ENCODE measurements at places on chromosomes 7 and 10.

GRCh38 chr7:95066737-95067530 is 159.5 kb downstream of the PPP1R9A start:
- DNase-seq: no peak

GRCh38 chr7:158315326-158315725 is 272.3 kb downstream of the PTPRN2 start:
- no peak for DNase-seq

GRCh38 chr7:132576721-132577085 is 433 bp upstream of the PLXNA4 start:
- no peak for DNase-seq

DNA sequence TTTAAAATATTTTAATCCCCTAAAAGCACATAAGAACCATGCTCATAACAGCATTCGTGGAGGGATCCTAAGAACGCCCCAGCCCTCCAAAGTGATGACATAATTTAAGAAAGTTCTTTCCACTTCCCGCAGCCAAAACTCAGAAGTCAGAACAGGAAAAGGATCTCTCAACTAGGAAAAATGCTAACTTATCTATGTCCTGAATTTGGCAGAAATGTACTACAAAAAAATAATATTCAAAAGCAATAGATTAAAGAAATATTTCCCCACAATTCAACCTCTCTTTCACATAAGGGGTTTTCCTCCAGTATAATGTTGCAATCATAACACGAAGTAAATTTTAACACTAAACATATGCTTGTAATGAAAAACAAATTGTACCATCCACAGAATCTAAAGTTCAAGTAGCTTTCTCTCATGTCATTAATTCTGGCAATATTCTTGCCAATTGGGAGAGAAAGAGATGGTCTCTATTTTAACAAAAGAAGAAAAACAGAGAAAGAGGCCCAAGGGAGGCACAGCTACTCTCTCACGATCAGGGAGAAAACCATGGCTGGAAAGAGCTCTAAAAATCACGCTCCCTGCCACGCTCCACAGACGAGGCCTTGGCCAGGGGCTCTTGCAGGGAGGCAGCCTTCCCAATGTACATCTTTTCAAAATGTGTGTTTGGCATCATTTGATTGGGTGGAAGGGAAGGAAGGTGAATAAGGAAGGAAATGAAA is 22.9 kb downstream of the ASB13 start:
- no peak for DNase-seq

- DNase-seq: no peak
Measured at GRCh38 chr7:47392241-47392759, 189.6 kb downstream of the TNS3 start.

DNA sequence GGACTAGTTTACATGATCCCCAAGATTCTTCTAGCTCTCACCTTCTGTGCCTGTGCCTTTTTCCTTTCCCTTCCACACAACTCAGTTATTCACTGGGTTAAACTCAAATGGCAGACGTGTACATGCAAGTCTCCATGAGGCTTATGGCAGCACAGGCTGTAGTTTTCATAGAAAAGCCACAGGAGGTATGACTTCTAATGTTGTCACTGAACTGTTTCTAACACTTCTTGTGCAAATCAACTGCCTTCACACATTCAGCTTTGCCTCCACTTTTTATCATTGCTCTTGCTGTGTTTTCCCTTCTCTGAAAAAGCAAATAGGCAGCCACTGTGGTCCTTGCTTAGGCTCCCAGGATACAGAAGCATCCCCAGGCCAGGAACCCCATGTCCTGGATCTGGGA is 5.3 kb upstream of the GIMAP5 start:
- no peak for DNase-seq

GRCh38 chr10:11162828-11163599 is 145.3 kb downstream of the CELF2 start:
- DNase-seq: no peak

DNA sequence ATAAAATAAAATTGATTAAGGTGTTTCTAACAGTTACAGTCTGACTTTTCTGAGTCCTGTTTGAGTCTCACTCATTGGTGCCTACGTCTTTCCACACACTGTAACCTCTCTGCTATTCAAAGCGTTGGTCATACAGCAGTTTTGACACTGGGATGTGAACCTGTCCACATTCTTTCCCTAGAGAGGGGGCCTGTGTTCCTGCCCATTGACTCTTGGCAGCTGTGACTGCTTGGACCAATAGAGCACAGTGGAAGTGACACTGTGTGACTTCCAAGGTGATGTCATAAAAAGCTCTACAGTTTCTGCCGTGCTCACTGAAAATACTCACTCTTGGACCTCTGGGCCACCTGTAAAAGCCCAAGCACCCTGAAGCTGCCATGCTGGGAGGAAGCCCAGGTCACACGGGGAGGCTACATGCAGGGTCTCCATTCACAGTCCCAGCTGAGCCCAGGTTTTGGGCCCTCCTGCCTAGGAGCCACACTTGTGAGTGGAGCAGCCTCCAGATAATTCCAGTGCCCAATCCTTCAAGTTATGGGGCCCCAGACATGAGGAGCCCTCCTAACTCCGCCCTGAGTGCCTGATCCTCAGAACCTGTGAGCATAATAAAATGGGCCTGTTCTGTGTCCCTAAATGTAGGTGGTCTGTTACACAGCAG is 704 bp upstream of the ANTXRL start:
- no peak for DNase-seq

- no peak for DNase-seq
Measured at GRCh38 chr7:52504561-52504960, 530.9 kb upstream of the POM121L12 start.

- no peak for DNase-seq
Measured at GRCh38 chr7:7148798-7149481, 33.4 kb upstream of the C1GALT1 start.

GRCh38 chr10:103548581-103549348 is 55.3 kb downstream of the NEURL1 start:
- no peak for DNase-seq

GRCh38 chr10:49408519-49409306 is 12.8 kb upstream of the DRGX start:
- DNase-seq: no peak

GRCh38 chr10:102962951-102963755 is 45.1 kb downstream of the CNNM2 start:
- DNase-seq: no peak

GRCh38 chr10:122173337-122173736 is 97.8 kb upstream of the BTBD16 start:
- DNase-seq: no peak

GRCh38 chr10:111117528-111118277 is 40.9 kb downstream of the ADRA2A start:
- DNase-seq: no peak

DNA sequence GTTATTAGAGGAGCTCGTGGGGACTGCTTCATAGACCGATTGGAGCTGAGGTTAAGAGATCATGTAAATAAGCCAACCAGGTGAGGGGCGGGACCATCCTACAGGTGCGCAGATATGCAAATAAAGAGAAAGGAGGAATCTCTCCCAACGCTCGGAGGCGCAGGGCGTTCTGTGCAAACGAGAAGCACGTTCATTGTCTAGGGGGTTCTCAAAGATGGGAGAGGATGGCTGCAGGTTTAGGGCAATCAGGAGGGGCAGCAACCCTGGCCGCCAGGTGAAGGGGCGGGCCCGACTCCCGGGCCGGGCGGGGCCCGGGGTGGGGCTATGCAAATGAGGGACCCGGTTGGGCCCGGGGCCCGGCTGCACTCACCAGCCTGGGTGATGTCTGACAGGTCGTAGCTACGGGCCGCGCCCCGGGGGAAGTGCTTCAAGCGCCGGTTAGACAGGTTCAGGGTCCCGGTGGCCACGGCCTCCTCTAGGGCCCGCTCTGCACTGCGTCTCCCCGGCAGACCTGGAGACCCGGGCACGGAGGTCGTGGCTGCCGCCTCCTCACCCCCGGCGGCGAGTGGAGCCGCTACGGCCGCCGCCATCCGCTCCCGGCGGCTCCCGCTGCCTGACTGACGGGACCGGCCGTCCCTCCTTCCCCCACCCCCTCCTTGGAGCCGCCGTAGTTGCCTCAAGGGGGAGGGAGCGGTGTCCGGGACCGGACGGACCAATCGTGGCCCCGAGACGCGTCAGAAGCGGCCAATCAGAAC is at the start of gene LRCH4:
TSS of gene LRCH4 (minus strand) at position 619 of the 755 bp plus-strand sequence. CDS start at position 590, 29 bp downstream.
- no peak for DNase-seq

DNA sequence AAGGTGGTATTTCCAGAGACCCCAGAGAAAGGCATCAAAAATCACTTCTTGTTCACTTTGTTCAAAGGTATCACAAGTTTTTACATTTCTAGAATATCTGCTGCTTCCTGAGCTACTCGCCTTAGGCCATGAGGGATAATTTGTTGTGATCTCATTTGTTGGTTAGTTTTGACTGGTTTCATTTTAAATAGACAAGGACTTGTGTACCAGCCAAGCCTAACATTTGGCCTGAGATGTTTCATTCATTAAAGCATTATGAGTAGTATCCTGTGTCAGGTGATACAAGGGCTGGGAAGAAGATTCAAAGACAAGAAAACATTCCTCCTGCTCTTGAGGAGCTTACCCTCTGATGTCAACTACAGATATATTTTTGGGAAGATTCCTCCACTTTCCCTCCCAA is 170.3 kb upstream of the FAM171A1 start:
- no peak for DNase-seq

GRCh38 chr7:37920305-37920848 is at the start of gene EPDR1:
TSS of gene EPDR1 (plus strand) at chr7:37920640. CDS start at chr7:37920940, 300 bp downstream.
- no peak for DNase-seq

DNA sequence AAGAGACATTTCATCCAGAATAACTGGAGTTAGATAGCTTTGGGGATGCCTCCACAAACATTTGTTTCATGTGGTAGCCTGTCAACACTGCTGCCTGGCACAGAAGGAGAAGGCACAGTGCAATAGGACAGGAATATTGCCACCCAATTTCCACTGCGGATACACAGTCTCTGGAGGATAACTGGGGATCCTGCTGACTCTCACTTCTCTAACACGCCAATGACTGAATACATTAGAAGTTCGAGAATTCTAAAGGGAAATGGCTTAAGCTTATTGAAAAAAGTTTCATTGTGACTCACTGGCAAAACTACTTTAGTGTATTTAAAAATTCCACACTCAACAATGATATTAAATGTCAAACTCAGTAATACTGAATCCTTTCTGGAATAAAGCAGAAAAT is 12.9 kb downstream of the ARL3 start:
- DNase-seq: no peak

DNA sequence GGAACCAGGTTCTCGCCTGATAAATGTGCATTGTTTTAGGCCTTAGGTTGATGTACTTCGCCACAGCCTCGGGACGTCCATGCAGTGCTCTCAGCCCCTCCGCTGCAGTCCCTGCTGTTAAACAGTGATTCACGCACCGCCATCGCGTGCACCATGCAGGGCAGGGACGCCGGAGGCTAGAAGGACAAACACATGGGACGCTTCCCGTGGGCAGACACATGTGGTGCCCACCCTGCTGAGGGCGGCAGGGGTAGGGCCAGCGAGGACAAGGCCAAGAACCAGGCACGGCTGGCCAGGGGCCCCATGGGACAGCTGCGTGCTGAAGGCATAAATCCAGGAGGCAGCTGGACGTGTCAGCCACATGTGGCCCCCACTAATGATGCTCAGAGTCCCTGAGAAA is 394.7 kb downstream of the PTPRN2 start:
- DNase-seq: no peak

GRCh38 chr7:131554880-131555516 is 1.4 kb downstream of the PODXL start:
- DNase-seq: no peak

DNA sequence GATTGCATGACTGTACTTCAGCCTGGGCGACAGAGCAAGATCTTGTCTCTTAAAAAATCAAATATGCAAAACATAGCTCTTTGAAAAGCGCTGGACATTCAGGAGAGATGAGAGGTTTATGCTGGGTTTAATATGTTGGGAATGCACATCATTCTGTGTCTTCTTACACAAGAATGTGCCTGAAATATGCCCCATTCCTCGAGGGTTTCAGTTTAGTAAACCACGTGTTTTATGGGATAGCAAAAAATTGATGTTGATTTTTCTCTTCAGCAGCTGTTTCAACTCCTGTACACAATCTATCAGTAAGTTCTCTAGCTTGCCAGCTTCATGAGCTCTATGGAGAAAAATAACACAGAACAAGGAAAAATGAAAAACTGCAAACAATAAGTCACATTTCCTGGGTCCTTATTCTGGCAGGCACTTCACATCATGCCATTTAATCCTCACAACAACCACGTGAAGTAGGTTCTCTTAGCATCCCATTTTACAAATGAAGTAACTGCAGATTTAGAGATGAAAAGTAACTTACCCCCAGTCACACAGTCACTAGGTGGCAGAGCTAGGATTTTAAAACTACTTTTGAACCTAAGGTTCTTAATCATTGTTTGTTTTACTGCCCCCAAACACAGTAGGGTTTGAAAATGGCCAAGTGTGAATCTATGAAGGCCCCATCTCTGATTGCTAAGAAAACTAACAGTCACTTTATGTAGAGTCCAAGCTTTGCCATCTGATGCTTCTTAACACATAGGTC is 423.6 kb downstream of the PHTF2 start:
- no peak for DNase-seq

- DNase-seq: peak; percentile 64
Measured at GRCh38 chr10:91589015-91589657, 43.7 kb downstream of the PPP1R3C start.

GRCh38 chr10:124711145-124711544 is 33.0 kb downstream of the FAM53B start:
- DNase-seq: no peak

GRCh38 chr10:32114508-32114907 is 58.3 kb upstream of the KIF5B start:
- no peak for DNase-seq

- DNase-seq: no peak
Measured at GRCh38 chr10:61975391-61975932, 74.0 kb downstream of the ARID5B start.

GRCh38 chr10:9342885-9343570 is 1288.5 kb downstream of the GATA3 start:
- DNase-seq: no peak

DNA sequence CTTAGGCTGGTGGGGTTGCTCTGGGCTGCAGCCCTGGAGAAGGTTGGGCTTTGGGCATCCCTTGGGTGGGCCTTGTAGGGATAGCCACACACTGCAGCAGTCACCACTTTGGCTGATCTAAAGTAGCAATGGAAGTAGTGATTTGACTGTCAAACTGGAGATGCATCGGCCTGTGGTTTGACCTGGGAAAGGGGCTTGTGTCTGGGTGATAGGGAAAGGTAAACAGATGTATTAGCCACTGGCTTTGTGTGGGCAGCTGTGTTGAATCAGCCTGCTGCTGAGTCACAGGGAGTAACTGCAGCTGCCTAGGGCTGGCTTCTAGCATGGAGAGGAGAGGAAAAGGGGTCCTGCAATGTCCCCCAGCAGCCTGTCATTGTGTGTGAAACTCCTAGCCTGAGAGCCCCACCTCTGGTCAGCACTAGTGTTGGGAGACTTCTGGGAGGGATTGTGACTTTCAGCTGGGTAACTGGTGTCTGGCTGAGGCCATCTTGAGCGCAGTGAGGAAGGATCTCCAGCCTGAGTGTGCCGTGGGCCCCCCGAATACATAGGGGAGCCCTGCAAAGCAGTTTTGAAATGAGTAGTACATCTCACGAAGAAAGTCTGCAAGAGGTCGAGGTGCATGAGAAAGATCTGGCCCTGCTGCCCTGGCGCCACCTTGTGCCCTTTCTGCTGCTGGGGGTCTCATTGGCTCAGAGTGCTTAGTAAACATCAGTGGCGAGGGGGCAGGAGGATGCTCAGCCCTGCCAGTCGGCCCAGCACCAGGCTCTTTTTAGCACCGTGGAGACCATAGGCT is 117.3 kb downstream of the FANK1 start:
- DNase-seq: no peak

GRCh38 chr10:50419756-50420155 is 168.4 kb upstream of the ASAH2 start:
- DNase-seq: no peak

Measured in thoracic aorta (tissue), 2 donors.